ENCODE measurements at places on chromosomes 3 and 15.

GRCh38 chr3:159169828-159170227, 368.0 kb downstream of the MFSD1 start:
- no peak for DNase-seq

DNA sequence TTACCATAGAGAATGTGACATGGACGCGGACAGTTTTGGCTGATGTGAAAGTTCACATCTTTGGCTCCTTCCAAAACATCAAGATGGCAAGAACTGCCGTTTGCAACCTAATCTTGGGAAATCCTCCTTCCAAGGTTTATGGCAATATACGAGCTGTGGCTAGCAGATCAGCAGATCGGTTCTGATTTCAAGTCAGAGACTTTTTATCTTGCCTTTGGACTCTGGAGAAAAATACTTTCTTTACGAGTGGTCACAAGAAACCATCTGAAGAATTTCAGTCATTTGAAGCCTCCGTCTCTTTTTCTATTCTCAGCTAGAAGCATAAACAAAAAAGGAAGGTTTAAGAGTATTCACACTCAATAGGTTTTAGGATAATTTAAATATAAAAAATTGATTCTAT, 153.5 kb upstream of the MEIS2 start:
- no peak for DNase-seq

- no peak for DNase-seq
Measured at GRCh38 chr3:184168363-184169120, 6.1 kb upstream of the AP2M1 start.

DNA sequence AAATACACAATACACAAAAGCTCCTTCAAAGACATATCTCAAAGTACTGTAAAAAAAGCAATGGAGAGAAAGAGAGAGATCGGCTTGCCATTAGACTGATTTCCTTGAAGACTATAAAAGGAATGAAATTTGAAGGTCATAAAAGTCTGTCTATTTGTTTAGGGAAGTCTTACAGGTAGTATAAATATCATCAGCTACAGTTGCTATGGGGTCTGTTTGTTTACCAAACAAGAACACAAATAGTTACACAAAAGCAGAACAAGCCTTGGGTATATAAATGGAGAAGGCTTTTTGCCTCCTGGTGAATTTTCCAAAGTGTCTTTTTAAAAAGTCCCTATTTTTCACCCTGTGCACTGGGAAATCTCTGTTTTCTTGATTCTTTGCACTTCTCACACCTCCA, 552.3 kb downstream of the FOXP1 start:
- DNase-seq = no peak

GRCh38 chr15:29066838-29067237, 181.1 kb downstream of the APBA2 start:
- DNase-seq = no peak

DNA sequence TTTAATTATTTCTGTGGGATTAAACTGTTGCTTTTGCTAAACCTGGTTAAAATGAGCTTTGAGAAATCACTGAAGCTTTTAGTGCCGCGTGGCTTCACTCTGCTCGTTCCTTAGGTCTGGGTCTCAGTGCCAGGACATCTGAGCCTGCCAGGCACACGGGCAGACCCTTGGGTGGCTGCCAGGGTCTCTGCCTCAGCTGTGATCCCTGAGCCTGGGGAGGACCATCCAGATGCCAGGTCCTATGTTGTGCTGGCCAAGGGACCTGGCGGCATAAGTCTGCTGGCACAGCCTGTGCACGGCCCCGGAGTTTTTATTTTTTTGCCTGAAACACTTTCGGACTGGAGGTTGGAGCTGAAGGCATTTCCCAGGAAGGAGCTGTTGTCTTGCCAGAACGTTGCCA, 328.1 kb downstream of the LRTM1 start:
- DNase-seq = no peak

DNA sequence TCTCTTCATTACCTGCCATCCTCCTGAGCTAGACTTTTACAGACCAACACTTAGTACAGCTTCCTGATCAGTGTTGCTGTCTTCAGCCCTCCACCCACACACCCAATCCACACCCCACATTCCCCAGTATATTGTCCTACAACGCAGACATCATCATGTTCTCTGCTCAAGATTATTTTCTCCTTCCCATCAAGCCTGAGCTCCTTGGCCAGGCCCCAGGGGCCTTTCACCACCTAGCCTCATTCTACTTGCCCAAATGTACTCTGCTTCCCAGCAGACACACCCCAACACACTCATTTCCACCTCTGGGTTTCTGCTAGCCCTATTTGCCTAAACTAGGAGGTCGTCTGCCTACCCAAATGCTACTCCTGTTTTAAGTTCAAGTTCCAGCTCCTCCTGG, 37.0 kb downstream of the DAPK2 start:
- no peak for DNase-seq

GRCh38 chr15:58515807-58516206, 84.0 kb downstream of the LIPC start:
- peak; percentile 8 for DNase-seq

- DNase-seq = no peak
Measured at GRCh38 chr15:100001405-100001804, 268.2 kb upstream of the LYSMD4 start.

DNA sequence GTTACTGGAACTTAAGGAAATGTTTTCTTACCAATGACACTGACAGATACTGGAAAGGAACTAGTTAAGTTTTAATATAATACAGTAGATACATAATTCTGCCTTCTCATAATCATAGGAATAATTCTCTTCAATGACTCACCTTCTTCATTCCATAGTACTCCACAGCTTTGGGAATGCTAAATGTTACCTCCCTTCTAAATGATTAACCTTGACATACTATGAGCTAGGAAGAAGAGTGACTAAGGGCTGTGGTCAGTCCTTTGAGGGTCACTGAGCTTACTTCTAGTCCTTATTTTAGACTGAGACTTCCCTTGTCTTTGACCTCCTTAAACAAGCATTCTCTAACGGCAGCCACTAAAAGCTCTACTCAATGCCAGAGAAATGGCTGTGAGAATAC, 69.6 kb upstream of the PPIB start:
- no peak for DNase-seq

- DNase-seq = no peak
Measured at GRCh38 chr15:79450648-79451047, 18.5 kb downstream of the MINAR1 start.

DNA sequence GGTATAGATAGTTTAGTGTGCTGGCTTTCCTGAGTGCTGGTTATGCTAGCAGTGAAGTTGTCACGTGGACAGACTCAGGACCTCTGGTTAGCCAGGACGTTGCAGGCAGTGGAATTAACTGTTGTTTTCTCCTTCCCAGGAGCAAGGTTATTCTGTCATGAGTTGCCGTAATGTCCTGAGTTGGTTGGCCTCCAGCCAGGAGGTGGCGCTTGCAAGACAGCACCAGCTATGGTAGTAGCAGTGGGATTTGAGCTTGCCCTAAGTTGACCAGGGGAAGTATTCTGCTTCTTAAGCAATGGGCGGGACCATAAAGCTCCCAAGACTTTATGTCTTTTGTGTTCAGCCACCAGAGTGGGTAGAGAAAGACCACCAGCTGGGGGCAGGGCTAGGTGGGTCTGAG, 240.7 kb upstream of the DNAJC19 start:
- no peak for DNase-seq

DNA sequence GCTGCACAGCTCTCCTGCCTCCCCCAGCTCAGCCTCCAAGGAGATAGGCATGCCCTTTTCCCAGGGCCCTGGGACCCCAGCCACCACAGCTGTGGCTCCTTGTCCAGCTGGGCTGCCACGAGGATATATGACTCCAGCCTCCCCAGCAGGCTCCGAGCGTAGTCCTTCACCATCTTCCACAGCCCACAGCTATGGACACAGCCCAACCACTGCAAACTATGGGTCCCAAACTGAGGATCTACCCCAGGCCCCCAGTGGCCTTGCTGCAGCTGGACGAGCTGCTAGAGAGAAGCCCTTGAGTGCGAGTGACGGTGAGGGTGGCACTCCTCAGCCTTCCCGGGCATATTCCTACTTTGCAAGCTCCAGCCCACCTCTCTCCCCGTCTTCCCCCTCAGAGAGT, 20.5 kb upstream of the APEH start:
- DNase-seq = no peak

DNA sequence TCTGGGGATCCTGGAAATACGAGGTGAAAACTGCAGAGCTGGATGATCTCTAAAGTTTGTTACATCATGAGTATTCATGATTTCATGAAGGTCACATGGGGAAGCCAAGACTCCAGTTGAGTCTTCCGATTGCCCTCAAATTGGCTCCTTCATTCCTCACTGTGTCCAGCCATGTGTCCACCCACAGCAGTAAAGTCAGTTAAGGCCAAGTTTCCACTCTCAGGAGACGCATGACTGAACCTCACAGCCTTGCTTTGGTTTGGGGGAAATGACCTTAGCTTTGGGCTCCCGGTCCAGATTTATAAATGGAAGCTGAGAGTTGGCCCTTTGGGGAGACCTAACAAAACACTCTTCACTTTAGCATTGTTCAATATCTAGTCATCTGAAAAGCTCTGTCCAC, 289.7 kb upstream of the MCTP2 start:
- no peak for DNase-seq

- no peak for DNase-seq
Measured at GRCh38 chr3:137012097-137012501, 54.3 kb downstream of the IL20RB start.

GRCh38 chr3:45345846-45346580, 42.4 kb upstream of the LARS2 start:
- no peak for DNase-seq

- DNase-seq = no peak
Measured at GRCh38 chr3:45140141-45140769, 5.9 kb downstream of the CDCP1 start.

DNA sequence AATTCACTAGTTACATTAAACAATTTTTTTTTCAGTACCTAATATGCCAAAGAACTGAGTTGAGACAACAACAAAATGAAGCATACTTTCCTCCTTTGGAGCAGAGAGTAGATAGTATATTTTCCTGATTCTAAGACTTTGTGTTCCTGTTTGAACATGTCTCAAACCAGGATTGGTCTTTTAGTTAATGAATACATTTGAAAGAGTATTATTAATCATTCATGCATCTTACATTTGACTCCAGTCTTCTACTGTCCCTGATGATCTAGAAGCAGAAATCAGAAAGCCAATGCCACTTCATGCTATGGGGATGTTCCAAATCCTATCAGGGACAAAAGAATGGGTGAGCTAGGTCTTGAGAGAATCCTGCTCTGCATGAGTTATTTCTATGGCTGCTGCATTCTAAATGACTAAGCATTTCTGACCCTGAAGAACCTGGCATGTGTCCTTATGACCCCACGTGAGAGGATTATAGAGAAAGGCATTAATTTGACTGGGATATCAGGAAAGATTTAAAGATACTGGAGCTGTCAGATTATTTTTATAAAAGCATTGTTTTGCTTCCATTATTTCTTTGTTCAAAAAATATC, 32.9 kb upstream of the MBNL1 start:
- no peak for DNase-seq

DNA sequence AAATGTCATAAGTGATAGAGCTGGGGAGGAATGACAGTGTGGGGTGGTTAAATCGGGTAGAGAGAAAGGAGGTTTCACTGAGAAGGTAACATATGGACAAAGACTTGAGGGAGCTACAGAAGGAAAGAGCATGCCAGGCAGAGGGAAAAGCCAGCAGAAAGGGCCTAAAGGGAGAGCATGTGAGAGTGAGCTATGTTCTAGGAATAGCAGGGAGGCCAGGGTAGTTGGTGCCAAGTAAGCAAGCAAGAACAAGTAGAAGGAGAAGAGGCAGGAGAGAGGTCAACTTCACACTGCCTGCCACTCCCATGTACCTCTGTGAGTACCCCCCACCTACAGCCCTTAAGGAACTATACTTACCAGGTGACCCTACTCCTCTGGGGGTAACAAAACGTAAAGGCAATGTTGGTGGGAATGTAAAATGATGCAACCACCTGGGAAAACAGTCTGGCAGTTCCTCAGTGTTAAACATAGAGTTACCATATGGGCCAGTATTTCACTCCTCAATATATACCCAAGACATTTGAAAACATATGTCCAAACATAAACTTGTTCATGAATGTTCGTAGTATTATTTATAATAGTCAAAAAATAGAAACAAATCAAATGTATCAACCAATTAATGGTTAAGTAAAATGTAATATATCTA, 67.6 kb downstream of the SFMBT1 start:
- no peak for DNase-seq

- DNase-seq = no peak
Measured at GRCh38 chr15:84552896-84553295, 47.9 kb upstream of the ZSCAN2 start.

- no peak for DNase-seq
Measured at GRCh38 chr3:54625805-54626787, 301.8 kb downstream of the LRTM1 start.

DNA sequence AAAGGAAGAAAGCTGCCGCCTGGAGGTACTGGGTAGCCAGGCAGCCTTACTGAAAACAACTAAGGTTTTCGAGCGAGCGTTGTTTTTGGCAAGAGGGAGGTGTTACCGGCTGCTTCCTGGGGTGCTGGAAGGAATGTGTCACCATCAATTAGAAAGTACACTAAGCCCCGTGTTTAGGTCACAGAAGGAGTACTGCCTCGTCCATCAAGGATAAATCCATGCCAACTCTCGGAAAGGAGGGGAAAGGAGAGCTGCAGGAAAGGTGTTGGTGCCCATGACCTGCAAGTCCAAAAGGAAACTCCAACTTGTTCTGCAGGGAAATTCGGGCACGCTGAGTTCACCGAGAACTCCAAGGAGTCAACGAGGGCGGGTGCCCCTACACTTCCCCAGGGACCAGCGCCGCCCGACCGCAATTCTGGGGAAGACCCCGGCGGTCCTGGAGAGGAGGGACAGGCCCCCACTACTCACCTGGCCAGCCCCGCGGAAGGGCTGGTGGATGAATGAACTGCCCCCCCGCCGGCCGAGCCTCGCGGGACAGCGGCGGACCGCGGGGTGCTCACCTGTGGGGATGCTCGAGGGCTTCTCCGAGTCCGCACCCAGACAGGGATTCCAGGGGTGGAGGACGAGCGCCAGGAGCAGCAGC, 542 bp downstream of the PLOD2 start:
- DNase-seq = no peak

- peak; percentile 51 for DNase-seq
Measured at GRCh38 chr15:76973362-76973743, 21.6 kb upstream of the PSTPIP1 start.

DNA sequence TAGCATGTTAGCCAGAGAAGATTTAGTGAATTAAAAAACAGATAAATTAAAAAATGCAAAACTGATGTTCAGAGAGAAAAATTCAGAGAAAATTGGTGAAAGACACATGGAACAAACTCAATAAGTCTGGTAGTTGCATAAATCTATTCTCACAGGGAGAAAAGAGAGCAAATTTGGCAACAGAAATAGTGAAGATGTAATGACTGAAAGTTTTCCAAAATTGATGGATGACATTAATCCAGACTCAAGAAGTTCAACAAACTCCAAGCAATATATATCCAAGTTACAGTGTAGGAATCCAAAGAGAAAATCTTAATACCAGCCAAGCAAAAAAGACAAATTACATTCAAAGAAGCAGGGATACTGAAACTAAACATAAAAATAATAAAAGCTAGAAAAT, 302.7 kb upstream of the ARPP21 start:
- DNase-seq = no peak

DNA sequence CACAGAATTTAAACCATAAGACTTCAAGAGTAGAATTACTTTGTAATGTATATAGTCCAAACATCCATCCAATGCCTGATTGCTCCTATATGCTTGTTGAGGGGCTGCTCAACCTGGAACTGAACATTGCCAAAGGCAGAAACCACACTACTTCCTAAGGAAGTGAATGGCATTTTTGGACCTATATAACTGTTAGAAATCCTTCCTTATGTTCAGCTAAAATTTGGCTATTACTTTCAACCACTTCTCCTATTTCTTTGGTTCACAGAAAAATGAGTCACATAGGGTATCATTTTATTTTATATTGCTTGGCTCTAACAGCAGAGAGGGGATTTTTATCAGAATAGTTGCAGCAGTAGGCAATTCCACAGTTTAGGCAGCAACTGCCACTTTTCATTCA, 342.1 kb downstream of the SLC9A9 start:
- no peak for DNase-seq

Data from stimulated activated CD4-positive, alpha-beta T cell treated with anti-CD3 and anti-CD28 coated beads, Interleukin-1b, Interleukin-23, amount 100 ng/mL, for 4 hours (primary cell).